Stimulated activated CD8-positive, alpha-beta memory T cell treated with anti-CD3 and anti-CD28 coated beads, Interleukin-15, amount 100 ng/mL, for 4 hours (primary cell): ENCODE measurements at places on chromosomes 2 and 18.

GRCh38 chr18:57768537-57769326 is 34.4 kb downstream of the ATP8B1 start:
- DNase-seq, result no peak

DNA sequence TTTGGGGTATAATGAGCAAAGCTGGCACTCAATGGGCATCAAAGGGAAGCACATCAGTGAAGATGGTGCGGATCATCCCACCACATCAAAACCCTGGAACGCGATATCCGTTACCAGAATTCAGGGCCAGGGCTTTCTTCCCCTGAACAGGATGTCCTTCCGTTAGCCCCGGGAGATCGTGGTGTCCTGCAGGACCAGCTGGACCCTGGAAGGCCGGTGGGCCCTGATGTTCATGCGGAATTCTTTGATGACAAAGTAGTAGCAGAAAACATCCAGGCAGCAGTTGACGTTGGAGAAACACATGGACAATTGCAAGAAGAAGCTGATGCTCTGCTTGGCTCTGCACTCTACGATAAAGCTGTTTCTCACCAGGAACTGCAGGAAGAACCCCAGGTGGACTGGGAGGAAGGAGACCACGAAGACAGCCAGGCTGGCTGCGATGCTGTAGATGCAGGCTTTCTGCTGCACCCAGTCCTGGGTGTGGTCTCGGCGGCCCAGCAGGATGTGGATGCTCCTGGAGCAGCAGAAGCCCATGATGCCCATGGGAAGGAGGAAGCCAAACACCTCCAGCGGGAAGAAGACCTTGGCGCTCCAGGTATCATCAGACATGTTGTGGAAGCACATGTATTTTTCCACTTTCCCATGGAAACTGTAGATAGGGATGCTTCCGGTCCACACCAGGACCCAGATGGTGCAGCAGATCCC is 15.0 kb downstream of the GPR55 start:
- DNase-seq, result no peak

DNA sequence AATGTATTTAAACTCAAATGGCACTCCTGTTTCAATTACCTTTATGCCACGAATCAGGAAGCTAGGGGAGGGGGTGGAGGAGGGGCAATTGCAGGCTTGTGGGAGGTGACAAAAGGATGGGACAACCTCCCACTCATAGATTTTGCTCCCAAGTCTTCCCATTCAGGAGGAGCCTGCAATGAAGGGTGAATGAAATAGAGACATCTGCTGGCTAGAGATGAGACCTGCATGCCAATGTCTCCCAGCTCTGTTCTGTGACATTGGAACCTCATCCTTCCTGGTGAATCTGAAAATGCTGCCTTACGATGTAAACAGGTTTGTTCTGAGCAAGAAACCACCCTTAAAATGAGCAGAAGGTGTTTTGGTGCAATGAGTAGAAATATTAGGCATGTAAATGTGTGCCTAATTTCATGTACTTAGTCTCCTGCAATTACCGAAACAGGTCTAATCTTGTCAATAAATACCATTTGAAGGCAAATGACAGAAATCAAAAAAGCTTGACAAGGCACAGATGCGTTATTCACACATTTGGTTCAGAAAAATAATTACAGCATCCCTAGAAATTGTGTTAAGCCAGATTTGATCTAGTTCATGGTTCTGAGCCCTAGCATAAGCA is 2.7 kb upstream of the PID1 start:
- no peak for DNase-seq

DNA sequence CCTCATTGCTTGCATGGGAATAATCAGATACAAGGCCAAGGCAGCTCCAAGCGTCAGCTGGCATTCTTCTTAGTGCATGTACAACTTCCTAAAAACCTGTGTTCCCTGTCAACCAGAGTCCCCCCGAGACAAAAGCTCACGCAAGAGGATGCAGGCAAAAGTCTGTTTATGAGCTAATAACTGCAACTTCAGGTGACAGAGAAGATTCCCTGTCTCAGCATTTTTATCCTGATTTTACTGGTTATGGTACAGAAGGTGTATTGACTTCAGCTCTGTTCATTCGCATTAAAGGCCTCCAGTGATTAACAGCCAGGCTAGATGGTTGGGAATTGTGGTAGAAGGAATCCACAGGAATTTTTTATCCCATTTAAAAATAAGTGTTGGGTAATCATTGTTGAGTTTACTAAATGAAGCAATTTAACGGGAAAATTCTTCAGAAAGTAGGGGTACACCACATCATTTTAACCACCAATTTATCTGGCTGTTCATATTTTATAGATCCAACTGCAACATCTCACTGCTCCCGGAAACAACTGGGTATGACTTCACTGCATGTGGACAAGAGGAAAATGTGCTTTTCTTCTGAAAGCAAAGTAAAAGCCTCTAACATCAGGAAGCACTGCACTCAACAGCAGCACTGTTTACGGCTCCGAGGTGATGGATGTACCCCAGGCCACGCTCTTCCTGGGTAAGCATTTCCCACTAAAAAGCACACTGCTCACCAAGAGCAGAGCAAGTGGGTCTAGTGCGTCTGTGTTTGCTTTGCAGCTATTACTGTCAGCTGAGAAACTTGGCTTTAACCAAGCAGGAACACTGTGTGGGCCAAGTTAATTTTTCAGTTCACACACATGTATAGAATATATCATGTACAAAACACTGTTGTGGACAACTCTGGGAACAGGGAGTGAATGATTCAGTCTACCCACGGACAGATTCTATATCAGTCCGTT is 31.9 kb downstream of the CCBE1 start:
- no peak for DNase-seq

GRCh38 chr18:67599277-67599676 is 82.8 kb upstream of the DSEL start:
- no peak for DNase-seq

- DNase-seq, result no peak
These were observed 9.2 kb upstream of the ADCY3 start for GRCh38 chr2:24929230-24929629.

DNA sequence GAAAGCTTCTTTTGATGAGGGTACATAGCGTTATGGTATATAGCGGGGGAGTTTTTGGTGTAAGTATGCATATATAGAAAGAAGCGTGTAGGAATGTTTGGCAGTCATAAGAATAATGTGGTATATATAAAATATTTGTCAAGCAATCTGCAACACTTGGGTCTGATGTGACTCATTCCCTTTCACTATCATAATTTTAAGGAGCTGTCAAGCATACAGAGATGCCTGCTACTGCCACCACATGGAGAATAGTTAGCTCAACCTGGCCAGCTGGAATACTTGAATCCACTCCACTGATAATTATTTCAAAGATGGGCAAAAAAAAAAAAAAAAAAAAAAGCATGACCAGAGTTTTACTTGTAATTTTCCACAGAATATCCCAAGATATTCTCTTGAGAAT is 559.8 kb upstream of the REG3G start:
- DNase-seq, result no peak

DNA sequence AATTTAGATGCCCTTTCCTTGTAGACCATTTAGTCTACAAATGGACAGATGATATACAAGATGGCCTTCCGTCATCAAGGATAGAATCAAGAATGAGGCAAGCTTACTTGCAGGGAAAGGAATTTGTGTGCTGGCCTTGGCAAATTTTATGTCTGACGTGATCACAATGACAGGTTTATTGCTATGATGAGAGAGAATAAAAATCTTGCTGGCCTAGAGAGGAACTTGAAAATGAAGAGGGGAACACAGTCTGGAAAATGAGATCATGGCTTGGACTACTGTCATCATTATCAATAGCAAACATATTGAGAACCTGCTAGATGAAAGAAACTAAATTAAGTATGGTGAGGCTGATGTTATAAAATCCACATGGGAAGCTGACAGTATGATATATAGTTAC is 66.0 kb downstream of the CSRNP3 start:
- no peak for DNase-seq

DNA sequence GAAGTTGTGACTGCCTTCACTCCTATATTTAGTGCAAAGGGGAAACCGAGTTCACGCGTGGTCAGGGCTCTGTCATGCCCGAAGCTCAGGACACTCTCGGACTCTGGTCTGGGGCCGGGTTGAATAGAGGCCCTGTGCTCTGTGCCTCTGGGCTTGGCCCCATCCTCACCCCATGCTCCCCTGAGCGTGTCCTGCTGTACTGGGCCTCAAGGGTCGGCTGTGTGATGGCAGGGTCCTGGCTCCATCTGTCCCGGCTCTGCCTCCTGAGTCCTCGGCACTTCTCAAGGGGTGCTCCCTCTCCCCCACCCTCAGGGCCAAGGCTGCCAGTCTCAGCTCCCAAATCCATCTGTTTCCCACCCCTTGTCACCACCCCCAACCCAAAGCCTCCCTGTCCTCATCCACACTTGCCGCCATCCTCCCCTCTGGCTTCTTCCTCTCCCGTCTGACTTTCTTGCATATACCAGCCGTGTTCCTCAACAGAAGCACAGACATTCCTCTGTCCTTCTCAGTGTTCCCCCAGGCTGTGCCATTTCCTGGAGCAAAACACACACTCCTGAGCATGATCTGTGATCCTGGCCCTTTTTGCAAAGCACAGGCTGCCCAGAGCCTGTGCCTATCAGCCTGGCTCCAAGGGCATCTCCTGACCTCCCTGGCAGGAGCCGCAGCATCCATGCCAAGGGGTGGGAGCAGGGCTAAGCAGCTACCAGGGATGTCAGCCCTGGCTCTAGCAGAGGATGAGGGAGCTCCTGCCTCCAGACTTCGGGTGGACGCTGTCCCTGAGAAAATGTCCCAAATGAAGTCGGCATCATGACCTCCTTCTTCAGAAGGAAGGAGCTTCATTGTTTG is 64.2 kb upstream of the OTOS start:
- no peak for DNase-seq

GRCh38 chr2:162968306-162968705 is 129.7 kb upstream of the KCNH7 start:
- no peak for DNase-seq

GRCh38 chr2:158835431-158835830 is 40.3 kb downstream of the DAPL1 start:
- no peak for DNase-seq

DNA sequence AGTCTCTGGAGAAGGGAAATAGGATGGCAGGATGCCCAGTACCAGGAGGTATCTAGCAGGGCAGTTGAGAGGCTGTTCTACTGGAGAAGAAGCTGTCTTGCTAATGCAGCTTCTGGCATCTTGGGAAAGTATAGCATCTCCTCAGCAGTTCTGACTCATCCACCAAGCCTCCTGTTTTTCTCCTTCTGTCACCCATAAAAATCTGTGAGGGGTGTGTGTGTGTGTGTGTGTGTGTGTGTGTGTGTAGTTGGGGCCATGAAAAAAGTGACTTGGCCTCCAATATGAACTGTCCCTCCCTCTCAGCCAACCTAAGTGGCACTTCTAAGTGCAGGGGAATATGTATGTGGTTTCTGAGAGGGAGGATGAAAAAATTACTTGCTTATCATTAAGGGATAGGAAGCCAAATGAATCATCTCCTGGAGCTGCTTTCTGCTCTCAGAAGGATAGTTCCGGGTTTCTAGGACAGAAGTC is 83.9 kb downstream of the CBLN2 start:
- DNase-seq, result no peak

DNA sequence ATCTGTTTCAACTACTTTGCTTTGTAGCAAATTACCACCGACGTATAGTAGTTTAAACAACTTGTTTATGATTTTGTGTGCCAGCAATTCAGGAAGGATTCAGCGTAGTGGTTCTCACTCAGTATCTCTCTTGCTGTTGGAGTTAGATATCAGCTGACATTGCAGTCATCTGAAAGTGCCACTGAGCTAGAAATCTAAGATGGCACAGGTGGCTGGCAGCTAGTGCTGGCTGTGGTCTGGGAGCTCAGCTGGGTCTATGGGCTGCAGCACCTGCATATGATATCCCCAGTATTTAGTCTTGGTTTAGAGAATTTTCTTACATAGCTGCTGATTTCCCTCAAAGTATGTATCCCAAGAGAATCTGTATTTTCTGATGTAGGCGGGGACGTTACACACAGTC is 235.6 kb downstream of the SCG2 start:
- DNase-seq, result no peak

- DNase-seq, result no peak
These were observed 44.5 kb downstream of the PKP4 start for GRCh38 chr2:158501301-158501700.

DNA sequence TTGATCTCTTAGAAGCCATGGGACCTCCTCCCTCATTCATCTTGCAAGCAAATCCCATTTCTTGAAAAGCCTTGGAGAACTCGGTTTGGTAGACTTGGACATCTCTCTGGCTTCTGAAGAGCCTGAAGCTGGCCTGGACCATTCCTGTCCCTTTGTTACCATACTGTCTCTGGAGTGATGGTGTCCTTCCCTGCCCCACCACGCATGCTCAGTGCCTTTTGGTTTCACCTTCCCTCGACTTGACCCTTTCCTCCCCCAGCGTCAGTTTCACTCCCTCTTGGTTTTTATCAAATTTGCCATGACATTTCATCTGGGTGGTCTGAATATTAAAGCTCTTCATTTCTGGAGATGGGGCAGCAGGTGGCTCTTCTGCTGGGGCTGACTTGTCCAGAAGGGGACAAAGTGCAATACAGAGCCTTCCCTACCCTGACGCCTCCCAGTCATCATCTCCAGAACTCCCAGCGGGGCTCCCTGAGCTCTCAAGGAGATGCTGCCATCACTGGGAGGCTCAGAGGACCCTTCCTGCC is 20.0 kb downstream of the FOSL2 start:
- no peak for DNase-seq

GRCh38 chr18:56319953-56320352 is 318.4 kb downstream of the TXNL1 start:
- no peak for DNase-seq

DNA sequence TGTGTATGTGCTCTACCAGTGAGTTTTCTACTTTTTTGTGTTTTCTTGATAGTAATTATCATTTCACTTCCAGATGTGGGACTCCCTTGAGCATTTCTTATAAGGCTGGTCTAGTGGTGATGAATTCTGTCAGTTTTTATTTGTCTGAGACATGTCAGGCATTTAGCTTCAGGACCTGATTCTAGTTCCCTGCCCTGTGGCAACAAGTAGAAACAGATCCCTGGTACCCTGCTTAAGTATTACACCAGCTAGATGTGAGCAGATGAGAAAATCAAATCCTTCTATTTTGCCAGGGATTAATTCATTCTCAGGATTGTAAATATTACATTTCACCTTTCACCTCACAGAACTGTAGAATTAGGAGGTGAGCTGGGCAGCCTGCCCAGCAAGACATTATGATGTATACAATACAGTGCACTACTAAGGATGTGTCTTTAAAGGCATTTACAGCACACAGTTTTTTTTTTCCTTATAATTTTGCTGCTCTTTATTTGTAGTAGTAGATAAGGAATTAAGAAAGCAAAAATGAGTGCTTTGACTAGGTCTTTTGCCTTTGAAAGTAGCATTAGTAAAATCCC is 35.1 kb downstream of the GALM start:
- DNase-seq, result no peak

DNA sequence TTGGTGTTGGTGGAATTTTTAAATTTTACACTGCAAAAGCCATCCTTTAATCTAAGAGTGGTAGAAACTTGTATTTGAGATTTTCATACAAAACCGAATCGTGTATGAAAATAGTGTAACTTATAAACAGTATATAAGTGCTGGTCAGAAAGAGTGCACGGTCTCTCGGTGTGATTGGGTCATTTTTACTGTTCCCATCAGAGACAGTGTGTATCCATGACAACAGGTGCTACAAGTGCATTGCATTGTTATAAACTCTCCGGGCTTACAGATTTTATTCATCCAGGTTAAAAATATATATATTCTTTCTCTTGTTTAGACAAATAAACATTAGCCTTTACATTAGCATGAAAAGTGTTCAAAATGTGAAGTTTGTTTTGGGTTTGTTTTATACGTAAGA is 721.9 kb downstream of the METTL4 start:
- DNase-seq, result no peak

- no peak for DNase-seq
These were observed 915.6 kb downstream of the NRXN1 start for GRCh38 chr2:50116096-50117010.
